Activated T-helper 9 cell treated with anti-CD3 and anti-CD28 coated beads, Interleukin-2, amount 50 U/mL, for 16 hours (primary cell): ENCODE measurements at places on chromosomes 6 and 20.

- DNase-seq: no peak
Observed at GRCh38 chr6:149950423-149950822, 8.6 kb downstream of the ULBP2 start.

GRCh38 chr6:150099546-150099945, 30.6 kb upstream of the ULBP3 start:
- no peak for DNase-seq

GRCh38 chr20:24880356-24880755, 68.7 kb upstream of the CST7 start:
- no peak for DNase-seq

GRCh38 chr6:127204281-127204680, 62.4 kb upstream of the RNF146 start:
- DNase-seq: no peak

GRCh38 chr20:22460803-22461202, 123.6 kb downstream of the FOXA2 start:
- no peak for DNase-seq

DNA sequence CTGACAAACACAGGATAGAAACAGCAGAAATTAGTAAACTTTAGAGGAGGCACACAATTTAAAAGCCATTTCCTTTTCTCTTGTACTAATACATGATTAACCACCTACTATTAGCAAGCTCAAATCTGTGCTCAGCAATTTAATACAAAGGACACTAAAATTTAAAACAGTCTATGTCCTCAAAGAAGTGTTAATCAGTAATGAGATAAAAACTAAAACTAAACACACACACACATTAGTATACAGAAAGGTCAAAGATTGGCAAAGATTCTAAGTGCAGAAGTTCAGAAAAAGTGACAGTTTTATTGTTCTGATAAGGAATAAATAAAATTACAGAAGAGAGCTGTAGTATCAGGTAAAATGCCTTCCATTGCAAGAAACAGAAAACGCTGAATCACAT, 73.9 kb upstream of the RUNX2 start:
- DNase-seq: no peak

DNA sequence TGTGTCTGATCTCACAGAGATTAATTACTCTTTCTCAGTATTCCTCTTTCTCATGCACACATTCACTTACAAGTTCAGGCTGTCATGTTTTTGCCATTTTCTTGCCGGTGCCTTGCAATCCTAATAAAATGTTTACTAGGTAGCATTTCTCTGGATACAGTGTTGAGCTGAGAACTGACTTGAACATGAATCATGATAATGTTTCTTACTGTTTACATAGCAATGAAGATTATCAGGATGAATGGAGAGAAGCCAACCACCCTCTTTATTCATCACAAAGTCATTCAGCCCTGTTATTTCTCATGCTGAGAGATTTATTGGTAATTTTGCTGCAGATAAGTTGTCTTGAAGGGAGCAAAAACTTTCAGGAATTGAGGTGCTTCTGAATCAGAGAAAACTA, 185.5 kb upstream of the ECI2 start:
- DNase-seq: no peak

GRCh38 chr20:38063911-38064530, 30.5 kb downstream of the RPRD1B start:
- DNase-seq: no peak

GRCh38 chr6:6515691-6516607, 72.6 kb upstream of the LY86 start:
- DNase-seq: peak; percentile 12

GRCh38 chr6:142945446-142946180, 637 bp upstream of the HIVEP2 start:
- DNase-seq: peak; percentile 62

DNA sequence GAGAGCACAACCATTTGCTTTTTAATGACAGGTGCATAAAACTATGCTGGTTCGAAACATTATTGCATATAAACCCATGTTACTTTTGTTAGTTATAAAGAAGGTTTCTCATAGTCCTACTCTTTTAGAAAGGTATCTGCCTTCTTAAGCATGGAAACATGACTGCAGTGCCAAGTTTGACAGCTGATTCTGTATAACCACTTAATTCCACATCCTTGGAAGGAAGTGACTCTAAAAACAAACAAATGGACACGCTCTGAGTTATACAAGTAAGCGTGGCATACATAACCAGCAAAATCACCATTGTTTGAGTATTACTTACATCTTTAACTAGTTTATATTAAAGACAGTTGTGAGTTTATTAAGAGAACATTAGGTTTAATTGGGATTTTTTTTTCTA, 125.0 kb upstream of the HDGFL1 start:
- no peak for DNase-seq

GRCh38 chr6:154937306-154938220, 57.6 kb upstream of the TIAM2 start:
- DNase-seq: no peak

GRCh38 chr6:2777249-2777648, 12.1 kb downstream of the WRNIP1 start:
- no peak for DNase-seq

GRCh38 chr6:33998660-33999059, 147.2 kb downstream of the GRM4 start:
- no peak for DNase-seq

- DNase-seq: no peak
Observed at GRCh38 chr6:92634561-92634960, 784.8 kb downstream of the EPHA7 start.

DNA sequence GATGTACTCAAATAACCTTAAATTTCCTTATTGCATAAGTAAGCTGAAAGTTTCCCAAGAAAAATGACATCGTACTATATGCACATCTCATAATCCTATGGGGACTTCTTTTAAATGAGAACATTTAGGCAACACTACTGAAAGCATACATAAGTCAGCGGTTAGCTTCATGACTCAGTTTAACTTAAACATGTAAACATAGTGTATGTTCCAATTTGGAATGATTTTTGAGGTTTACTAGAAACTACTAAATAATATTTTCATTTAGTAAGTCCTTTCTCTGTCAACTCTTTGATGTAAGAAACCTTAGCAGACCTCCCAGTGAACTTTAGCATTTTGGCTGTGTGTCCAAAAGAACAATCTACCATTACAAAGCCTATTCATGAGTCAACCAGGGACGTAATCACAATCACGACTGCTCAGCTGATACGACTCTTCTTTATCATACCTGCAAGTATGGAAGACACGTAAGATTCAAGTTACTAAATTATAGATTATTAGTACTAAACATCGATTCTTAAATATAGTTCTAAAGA, 19.3 kb downstream of the HIVEP2 start:
- no peak for DNase-seq

DNA sequence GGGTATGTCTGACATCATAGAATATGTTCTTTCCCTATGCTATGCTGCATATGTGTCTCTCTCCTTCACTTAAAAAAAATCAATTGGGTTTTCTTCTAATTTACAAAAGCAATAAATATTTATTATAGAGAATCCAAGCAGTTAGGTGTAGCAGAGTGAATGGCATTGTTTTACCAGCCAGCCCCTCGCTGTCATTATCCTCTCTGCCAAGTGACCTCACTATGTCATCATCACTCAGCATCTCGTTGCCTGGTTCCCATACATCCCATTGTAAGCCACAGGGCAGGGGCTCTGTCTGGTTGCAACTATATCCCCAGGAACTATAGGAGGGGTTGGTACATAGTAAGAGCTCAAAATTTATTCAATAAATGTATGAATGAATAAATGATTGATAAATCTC, 31.3 kb downstream of the KIAA0319 start:
- DNase-seq: no peak

- no peak for DNase-seq
Observed at GRCh38 chr20:63397946-63398450, 36.8 kb upstream of the CHRNA4 start.

DNA sequence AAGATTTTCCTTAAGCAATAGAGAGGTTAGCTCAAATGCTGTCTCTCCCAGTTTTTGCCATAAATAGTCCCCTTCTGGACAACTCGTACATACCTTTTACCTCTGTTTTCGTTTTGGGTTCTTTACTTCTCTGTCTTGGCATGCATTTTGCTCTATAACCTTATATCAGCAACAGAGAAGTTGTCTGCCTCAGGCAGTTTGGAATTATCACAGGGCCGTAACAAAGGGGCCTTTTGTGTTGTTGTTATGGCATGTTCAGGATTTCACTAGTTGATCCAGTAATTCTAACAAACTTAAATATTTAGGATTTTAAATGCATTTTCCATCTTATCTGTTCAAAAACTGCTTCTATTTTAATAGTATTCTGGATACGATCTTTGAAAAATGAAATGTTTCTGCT, 259.8 kb downstream of the CD109 start:
- no peak for DNase-seq

- DNase-seq: no peak
Observed at GRCh38 chr6:90739339-90739738, 152.5 kb upstream of the MAP3K7 start.

GRCh38 chr6:145842693-145843546, 28.3 kb upstream of the FBXO30 start:
- no peak for DNase-seq

DNA sequence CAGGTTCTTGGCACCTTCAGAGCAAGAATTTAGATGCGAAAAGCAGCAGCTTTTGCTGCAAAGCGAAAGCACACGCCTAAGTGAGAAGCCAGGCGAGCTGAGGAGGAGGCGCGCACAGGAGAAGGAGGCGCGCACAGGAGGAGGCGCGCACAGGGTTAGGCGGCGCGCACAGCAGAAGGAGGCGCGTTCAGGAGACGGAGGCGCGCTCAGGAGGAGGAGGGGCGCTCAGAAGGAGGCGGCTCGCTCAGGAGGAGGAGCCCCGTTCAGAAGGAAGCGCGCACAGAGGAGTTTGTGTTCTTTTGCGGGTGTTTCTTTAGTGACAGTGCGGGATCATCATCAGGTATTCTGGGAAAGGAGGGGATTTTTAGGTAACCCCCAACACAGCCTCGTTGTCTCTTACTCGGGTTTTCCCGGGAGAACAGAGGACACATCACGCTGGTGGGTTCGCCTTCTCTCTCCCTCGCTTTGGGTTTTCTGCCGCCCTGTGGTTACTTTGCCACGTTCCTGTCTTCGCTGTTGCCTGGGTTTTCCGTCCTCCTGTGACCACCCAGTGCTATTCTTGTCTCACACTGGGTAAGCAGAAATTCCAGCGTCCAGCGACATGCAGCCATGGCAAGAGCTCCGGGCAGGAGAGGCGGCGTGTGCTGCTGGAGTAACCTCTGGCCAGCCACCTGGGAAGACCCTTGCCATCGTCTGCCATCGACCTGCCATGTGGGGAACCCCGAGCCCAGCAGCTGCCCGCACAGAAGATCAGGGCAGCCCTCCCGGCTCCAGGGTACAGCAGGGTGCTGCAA, 47.0 kb downstream of the WDR27 start:
- DNase-seq: peak; percentile 57

DNA sequence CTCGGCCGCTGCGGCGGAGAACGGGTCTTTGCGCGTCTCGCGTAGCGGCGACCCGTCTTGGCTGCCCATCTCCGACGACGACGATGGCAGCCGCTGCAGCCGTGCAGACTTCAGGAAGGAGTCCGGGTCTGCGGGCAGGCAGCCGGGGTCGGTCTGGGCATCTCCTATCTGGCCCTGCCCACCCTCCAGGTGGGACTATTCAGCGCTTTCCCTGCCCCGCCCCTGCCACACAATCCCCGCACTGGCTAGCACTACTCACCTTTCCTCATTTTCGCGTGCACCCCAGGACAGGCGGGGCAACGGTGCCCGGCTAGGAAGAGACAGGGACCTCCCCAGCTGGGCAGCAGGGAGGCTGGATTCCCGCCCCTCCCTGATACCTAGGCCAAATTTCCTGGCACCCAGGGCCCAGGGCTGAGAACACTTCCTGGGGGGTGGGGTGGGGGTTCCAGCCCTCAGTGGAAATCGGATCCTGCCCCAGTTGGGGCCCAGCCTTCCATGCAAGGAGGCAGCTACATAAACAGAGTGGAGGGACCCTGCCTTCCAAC, 9.2 kb downstream of the GGT7 start:
- DNase-seq: no peak

- DNase-seq: no peak
Observed at GRCh38 chr6:116438590-116439448, 22.4 kb upstream of the CALHM6 start.

- no peak for DNase-seq
Observed at GRCh38 chr20:62518911-62519310, 43.1 kb upstream of the GATA5 start.

DNA sequence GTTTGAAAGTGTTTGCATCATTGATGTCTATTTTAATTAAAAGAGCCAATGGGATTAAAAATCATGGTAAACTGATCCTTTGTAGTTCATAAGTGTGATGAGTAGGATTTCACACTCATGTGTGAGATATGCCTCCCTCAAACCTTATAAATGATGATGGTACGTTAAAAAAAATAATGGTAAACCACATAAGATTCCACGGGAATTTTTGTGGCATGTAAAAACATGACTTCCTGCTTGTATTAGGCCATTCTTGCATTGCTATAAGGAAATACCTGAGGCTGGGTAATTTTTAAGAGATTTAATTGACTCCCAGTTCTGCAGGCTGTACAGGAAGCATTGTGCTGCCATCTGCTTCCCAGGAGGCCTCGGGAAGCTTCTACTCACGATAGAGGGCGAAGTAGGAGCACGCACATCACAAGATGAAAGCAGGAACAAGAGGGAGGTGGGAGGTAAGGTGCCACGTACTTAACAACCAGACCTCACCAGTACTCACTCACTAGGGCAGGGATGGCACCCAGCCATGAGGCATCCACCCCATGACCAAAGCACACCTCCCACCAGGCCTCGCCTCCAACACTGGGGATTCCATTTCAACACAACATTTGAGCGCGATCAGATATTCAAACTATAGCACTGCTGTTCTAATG, 187.6 kb upstream of the QKI start:
- no peak for DNase-seq

GRCh38 chr20:18926965-18927364, 113.4 kb downstream of the SCP2D1 start:
- no peak for DNase-seq

- DNase-seq: no peak
Observed at GRCh38 chr6:71387179-71387578, 98.6 kb downstream of the OGFRL1 start.

- no peak for DNase-seq
Observed at GRCh38 chr6:51569594-51569993, 517.8 kb downstream of the PKHD1 start.

- no peak for DNase-seq
Observed at GRCh38 chr6:10375391-10375969, 39.4 kb downstream of the TFAP2A start.

DNA sequence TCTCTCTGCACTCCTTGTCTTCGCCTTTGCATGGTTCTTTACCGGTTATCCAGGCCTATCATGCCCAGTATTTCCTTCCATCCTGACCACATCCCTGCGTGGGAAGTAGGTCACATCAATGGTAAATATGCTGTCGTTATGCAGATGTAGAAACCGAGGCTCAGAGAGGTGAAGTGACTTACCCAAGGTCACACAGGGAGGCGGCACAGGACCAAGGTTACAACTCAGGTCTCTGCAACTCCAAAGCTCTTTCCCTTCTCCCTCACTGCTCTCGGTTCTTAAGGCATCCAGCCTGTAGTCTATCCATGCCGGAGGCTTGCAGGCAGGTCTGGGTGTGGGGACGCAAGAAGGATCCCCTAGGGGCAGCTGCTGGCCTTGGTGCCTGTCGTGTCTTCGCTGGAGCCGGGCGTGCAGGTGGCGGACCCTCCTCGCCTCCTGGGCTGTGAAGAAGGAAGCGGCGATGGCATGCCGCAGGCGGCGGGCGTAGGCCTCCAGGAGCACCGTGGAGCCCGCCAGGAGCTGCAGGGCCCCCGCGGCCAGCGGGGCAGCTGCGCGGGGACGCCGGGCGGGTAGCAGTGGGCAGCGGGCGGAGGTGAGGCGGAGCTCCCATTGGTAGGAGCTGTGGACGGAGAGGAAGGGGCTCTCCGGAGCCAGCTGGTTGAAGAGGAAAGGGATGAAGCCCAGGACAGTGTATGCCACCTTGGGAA, 9.1 kb downstream of the OCSTAMP start:
- no peak for DNase-seq

- DNase-seq: no peak
Observed at GRCh38 chr6:120960761-120961160, 373.5 kb downstream of the TBC1D32 start.
